ENCODE measurements at places on chromosomes 2 and 18. TPM values are rescaled to one million over a fixed set of nuclear protein-coding genes. Genes with fewer than 3 reads are reported as not detected.

DNA sequence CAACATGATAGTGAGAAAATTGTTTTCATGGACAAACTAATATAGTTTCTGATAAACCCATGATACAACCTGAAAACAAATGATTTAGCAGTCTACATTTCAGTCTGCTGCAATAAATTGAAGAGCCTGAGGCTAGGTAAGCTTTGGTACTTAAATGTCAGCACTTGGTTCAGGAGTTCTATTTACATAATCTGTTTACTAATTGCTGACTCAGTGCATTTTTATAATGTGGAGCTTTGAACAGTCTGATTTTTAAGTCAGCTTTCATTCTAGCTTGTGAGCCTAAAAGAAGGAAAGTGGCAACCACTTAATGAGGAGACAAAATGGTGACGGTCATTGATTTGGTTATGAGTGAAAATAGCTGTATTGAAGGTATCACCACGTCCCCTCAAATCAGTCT, 488.6 kb downstream of the CPS1 start:
- no peak for DNase-seq
- no peaks in the 10 kb centered on the region for H3K4me1 ChIP-seq
- H3K27me3 ChIP-seq = no peaks in the 10 kb centered on the region
- H3K27ac ChIP-seq = no peak overlapping the region
- no peaks in the 10 kb centered on the region for H3K36me3 ChIP-seq

- H3K4me1 ChIP-seq = no peaks in the 10 kb centered on the region
- no peaks in the 10 kb centered on the region for H3K27me3 ChIP-seq
- H3K36me3 ChIP-seq = no peaks in the 10 kb centered on the region
- no peak overlapping the region for H3K4me3 ChIP-seq
- no peak for DNase-seq
- no peak overlapping the region for H3K27ac ChIP-seq
Observed at GRCh38 chr2:141038341-141038740, 1092.5 kb downstream of the LRP1B start.

MEIS1 gene
- 12.7 TPM for total RNA-seq

GRCh38 chr18:11972371-11973174, 8.7 kb upstream of the IMPA2 start:
- no peak overlapping the region for H3K27ac ChIP-seq
- H3K36me3 ChIP-seq = no peaks in the 10 kb centered on the region
- DNase-seq = no peak
- H3K4me3 ChIP-seq = no peak overlapping the region
- H3K4me1 ChIP-seq = no peaks in the 10 kb centered on the region
- H3K27me3 ChIP-seq = no peaks in the 10 kb centered on the region

ALK gene
- not detected for total RNA-seq

CXCR1 gene
- total RNA-seq = not detected

MYL1 gene
- total RNA-seq = not detected

DNA sequence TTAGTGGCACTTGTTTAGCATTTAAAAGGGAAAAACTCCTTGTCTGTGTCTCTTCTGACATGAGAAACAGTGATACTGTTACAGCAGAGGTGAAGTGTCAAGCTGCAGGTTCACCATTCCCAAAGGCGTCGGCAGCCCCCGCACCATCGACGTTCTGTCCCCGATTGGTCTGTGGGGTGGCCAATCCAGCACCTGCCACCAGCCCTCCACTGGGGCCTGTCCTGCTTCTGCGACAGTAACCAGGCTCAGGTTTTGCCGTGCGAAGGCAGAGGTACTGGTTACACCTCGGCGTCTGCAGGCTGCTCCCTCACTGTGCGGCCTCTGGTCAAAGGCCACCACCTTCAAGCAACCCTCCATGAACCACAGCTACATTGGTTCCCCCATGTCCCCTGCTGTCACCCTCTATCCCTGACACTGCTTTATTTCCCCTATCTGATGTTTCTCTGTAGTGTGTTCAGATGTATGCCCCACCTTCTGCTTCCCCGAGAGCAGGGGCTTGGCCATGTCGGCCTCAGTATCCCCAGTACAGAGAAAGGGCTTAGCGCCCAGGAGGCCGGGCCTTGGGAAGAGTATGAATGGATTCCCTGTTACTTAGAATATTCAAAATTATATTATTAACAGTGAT, 8.6 kb upstream of the ESPNL start:
- H3K4me1 ChIP-seq = peaks cover 3% of the 10 kb centered on the region
- DNase-seq = no peak
- no peaks in the 10 kb centered on the region for H3K27me3 ChIP-seq
- H3K4me3 ChIP-seq = no peak overlapping the region
- no peak overlapping the region for H3K27ac ChIP-seq
- no peaks in the 10 kb centered on the region for H3K36me3 ChIP-seq

DNA sequence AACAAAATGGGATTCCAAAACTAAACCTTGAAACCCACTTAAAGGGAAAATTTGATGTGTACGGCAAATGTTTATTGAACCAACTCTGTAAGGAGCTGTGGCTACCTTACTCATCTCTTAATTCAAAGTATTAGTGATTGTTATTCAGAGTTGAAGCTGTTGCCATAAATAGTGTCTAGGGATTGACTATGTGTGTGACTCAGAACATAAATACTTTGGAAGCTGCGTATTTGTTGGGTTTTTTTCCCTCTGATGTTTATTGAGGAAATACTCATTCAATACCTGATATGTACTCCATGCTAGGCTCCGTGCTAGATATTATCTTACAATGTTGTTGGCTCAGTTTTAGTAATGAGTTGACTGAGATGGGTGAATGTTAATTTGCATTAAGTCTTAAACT, 90.4 kb downstream of the PTRHD1 start:
- H3K4me3 ChIP-seq = no peak overlapping the region
- no peak overlapping the region for H3K27ac ChIP-seq
- DNase-seq = no peak
- H3K4me1 ChIP-seq = peaks cover 4% of the 10 kb centered on the region

GRCh38 chr18:78517973-78518372, 461.6 kb upstream of the SALL3 start:
- no peaks in the 10 kb centered on the region for H3K36me3 ChIP-seq
- H3K27ac ChIP-seq = no peak overlapping the region
- peaks cover 5% of the 10 kb centered on the region for H3K27me3 ChIP-seq
- no peak for DNase-seq
- H3K4me1 ChIP-seq = no peaks in the 10 kb centered on the region

- H3K27ac ChIP-seq = no peak overlapping the region
- H3K36me3 ChIP-seq = no peaks in the 10 kb centered on the region
- no peak for DNase-seq
- H3K4me1 ChIP-seq = no peaks in the 10 kb centered on the region
- H3K27me3 ChIP-seq = no peaks in the 10 kb centered on the region
- H3K4me3 ChIP-seq = no peak overlapping the region
Observed at GRCh38 chr2:164023896-164024295, 288.1 kb upstream of the FIGN start.

DNA sequence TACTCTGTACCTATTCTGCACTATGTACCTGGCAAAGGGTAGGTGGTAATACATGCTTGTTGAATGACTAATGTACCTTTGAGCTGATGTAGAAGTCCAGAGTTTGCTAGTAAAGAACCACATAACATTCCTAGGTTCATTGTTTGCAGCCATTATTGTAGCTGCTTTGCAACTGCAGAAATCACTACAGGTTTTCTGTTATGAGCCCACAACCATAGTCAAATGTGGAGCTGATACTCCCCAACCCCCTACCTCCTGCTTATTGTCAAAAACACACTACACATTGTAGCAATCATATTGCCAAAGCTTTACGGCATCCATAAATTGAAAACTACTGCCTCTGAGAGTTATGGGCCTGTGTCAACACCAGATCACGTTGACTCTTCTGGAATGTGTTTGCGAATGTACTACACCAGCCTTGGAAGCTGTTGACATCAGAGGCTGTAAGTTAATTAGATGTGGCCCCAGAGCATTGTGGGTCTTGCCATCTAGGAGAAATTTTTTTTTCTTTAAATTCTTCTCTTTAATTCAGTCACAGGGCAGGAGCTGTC, 187.0 kb downstream of the AGPS start:
- H3K4me3 ChIP-seq = no peak overlapping the region
- no peak for DNase-seq
- no peak overlapping the region for H3K27ac ChIP-seq
- no peaks in the 10 kb centered on the region for H3K27me3 ChIP-seq

- H3K27me3 ChIP-seq = no peaks in the 10 kb centered on the region
- no peak for DNase-seq
- H3K27ac ChIP-seq = no peak overlapping the region
- peaks cover 16% of the 10 kb centered on the region for H3K4me1 ChIP-seq
- H3K36me3 ChIP-seq = no peaks in the 10 kb centered on the region
Observed at GRCh38 chr2:204010628-204011560, 74.3 kb downstream of the ICOS start.

HTR2B gene
- total RNA-seq = not detected

All from suprapubic skin (tissue), 4 donors.